Right lobe of liver (tissue), 6 donors: ENCODE measurements at places on chromosomes 11 and 22. TPM values are rescaled to one million over a fixed set of nuclear protein-coding genes. Genes with fewer than 3 reads are reported as not detected.

- no peak for DNase-seq
Measured at GRCh38 chr11:70324376-70325115, 54.1 kb downstream of the PPFIA1 start.

DNA sequence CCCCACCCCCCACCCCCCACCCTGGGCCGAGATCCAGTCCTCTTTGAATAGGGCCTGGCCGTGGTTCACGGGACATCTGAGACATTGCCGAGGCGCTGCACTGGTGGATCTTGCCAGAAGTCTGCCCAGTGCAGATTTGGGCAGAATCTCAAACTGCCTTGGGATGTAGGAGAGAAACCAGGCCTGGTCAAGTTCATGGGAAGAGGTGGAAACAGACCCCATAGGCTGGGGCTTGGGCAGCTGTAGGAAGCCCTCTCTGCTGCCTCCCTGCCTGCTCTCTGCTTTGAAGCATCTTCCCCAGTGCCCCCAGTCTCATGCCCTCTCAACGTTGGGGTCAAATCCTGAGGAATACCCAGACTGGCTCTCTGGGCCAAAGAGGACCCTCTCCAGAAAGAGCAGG lies 16.0 kb upstream of the PPP6R3 start:
- DNase-seq, result no peak

GRCh38 chr11:103486604-103487003 lies 377.4 kb downstream of the DYNC2H1 start:
- DNase-seq, result no peak

DNA sequence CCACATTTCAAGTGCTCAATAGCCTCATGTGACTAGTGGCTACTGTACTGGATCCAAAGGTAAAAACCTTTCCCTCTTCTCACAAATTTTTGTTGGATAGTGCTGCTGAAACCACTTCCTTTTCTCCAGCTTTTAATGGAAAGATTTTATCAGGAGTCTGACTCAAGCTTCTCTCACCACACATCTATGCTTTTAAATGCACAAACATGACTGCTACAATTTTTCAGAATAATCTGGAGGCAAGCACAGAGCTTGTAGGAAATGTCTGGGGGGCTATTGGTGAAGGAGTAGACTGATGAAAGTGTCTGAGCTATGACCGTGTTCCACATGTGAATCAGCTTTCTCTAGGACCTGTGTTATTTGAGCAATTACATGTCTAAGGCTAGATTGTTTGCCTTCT lies 101.1 kb upstream of the FAT3 start:
- DNase-seq, result no peak

DESI1 gene
- total RNA-seq, result 47.3 TPM

E2F8 gene
- 0.20 TPM for total RNA-seq

DNA sequence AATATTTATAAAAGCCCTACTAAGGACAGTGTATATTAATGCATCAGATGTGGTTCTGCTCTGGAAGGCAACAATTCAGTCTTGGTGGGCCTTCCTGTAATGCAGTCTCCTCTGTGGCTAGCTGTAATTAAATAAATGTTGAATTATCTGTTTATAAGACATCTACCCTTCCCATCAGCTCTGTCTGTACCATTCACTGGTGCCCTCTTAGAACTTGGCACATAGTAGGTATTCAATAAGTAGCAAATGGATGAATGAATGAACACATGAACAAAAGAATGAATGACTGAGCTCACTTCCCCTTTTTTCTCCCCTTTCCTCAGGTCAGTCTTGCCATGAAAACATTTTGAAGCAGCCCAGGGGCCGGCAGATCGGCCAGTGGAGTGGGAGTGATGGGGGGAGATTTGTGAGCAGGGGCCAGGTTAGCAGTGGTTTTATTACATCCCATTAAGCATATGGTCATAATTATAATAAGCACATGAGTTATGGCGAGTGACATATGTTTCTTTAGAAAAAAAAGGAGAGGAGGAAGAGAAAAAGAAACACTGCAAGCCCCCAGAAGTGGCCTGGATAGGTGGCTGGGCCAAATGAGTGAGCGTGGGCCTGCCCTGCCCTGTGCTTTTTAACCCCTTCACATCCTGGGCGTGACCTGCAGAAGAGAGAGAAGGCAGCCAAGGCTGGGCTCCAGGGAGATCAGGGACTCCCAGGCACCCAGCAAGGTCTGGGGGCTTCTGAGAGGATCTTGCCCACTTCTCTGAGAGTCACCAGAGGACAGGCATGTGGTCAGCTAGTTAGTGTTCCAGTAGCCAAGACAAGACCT lies 48.6 kb upstream of the CD82 start:
- no peak for DNase-seq

GRCh38 chr11:92667486-92668152 lies 301.8 kb upstream of the MTNR1B start:
- DNase-seq, result no peak

GRCh38 chr11:131889760-131890581 lies 519.6 kb downstream of the NTM start:
- no peak for DNase-seq

EEF1G gene
- total RNA-seq, result 442 TPM

DNA sequence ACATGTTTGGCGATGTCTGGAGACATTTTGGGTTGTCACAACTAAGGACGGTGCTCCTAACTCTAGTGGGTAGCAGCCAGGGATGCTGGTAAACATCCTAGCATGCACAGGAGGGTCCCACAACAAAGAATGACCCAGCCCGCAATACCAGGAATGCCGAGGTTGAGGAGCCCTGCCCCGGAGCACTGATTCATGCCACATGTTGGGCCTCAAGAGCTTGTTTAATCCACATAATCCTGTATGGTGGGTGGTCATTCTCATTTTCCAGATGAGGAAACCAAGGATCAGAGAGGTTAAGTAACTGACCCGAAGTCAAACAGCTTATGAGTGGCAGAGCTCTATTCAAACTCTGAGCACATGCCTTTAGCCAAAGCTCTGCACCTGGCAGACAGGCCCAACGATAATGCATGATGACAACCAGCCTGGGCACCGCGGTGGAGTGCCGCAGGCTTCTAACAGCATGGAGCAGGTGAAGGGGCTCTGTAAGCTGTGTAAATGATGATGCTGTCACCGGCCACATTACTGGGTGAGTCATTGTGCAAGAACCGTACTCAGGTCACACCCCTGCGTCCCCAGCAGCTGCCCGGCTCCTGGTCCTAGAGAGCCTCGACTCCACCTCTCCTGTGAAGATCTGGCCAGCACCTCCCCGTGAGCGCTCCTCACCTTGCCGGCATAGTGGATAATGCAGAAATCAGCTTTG lies 58.6 kb downstream of the APOL1 start:
- no peak for DNase-seq

TREH gene
- 2.1 TPM for total RNA-seq

DNA sequence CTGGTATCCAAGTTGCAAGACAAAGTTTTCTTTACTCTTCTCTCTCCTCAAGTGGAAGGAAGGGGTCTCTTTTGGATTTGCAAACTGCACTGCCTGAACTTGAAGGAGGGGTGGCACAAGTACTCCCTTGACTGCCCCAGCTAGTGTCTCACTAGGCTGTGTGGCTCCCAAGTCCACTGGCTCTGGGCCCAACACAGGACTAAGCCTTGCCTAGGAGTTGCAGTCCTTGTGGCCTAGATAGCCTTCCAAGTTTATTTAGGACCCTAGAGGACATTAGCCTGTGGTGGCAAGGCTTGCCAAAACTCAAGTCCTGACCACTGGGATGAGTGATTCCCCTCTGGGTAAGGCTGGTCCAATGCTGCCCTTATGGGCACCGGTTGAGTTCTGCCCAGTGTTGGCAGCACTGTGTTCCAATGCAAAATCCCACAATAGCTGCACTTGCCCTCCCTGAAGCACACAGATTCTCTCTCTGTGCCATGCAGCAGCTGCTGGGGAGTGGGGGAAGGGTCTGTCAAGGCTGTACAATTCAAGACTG lies 10.2 kb upstream of the WEE1 start:
- no peak for DNase-seq

- DNase-seq, result no peak
Measured at GRCh38 chr11:41872870-41873269, 413.4 kb upstream of the LRRC4C start.

CATSPERZ gene
- total RNA-seq, result not detected

- DNase-seq, result no peak
Measured at GRCh38 chr11:28231475-28231874, 123.3 kb downstream of the METTL15 start.

- no peak for DNase-seq
Measured at GRCh38 chr11:109019342-109019936, 354.6 kb downstream of the DDX10 start.

DNA sequence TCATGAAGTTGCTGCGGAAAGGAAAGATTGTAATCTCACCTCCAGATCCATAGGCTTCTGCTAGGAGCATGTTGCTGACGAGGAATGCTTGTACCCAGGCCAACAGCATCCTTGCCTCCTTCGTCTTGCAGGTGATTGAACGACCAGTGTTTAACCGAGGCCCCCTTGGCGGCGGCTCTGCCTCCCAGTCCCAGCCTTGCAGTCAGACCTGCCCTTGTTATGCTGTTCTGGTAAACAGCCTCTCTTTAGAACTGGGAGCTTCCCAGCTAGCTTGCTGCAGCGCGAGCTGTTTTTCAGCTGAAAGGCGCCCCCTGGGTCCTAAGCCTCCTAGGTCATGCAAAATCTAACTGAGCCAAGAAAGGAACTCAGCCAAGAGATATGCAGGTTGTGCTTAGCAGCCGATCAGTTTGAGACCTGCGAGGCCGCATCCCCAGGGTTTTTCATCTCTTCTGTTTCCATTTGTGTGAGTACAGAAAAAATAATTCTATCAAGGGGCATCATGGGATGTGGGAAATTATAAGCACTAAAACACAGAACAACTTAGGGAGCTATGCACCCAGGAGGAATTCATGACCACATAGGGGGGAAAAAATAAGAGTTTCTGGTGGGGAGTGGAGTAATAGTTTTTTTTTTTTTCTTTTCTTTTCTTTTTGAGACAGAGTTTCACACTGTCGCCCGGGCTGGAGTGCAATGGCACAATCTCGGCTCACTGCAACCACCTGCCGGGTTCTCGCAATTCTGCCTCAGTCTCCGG lies at the start of gene PIK3IP1:
Gene PIK3IP1 (minus strand): TSS at position 253 of the 754 bp plus-strand sequence. CDS start 144 bp downstream, at position 109.
- peak; percentile 92 for DNase-seq

- no peak for DNase-seq
Measured at GRCh38 chr11:32316858-32317642, 118.3 kb downstream of the WT1 start.

GRCh38 chr11:18369398-18369797 lies 25.0 kb upstream of the LDHA start:
- DNase-seq, result no peak

DNA sequence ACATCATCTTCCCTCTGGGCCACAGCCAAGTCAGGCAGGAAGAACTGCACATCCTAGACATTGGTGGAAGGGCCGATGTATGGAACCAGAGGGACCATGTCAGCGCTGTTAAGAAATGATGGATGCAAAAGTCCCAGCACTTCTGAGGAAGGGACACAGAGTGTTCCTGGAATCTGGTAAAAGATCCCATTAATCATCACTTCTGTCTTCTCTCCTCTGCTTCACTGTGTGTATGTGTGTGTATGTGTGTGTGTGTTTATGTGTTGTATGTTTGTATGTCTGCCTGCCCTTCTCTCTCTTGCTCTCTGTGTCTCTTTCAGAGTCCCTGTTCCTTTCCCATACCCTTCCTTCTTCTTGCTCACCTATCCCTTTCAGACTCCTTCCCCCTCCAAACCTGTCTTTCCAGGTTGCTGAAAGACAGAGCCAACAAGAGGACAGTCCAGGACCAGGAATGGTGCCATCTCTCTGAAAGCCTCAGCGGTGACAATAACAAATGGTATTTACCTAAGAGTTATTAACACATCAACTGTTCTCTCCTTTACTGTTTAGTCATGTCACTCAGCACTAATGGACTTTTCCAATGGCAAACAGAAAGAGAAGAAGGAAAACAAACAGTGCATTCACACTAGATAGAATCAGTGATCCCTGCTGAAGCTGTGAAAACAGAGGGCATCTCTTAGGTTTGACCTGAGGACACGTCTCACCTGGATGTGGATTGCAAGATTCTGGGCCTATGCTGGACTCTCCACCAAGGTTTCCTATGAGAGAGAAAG lies 47.1 kb downstream of the EHF start:
- DNase-seq, result no peak

OR2AT4 gene
- total RNA-seq, result not detected

FGF19 gene
- not detected for total RNA-seq

OR52E8 gene
- total RNA-seq, result not detected

NDUFS8 gene
- 159 TPM for total RNA-seq

GRCh38 chr11:3380706-3381545 lies 2.0 kb upstream of the ZNF195 start:
- no peak for DNase-seq

GRCh38 chr22:32720924-32721323 lies 80.6 kb upstream of the TIMP3 start:
- no peak for DNase-seq

DNA sequence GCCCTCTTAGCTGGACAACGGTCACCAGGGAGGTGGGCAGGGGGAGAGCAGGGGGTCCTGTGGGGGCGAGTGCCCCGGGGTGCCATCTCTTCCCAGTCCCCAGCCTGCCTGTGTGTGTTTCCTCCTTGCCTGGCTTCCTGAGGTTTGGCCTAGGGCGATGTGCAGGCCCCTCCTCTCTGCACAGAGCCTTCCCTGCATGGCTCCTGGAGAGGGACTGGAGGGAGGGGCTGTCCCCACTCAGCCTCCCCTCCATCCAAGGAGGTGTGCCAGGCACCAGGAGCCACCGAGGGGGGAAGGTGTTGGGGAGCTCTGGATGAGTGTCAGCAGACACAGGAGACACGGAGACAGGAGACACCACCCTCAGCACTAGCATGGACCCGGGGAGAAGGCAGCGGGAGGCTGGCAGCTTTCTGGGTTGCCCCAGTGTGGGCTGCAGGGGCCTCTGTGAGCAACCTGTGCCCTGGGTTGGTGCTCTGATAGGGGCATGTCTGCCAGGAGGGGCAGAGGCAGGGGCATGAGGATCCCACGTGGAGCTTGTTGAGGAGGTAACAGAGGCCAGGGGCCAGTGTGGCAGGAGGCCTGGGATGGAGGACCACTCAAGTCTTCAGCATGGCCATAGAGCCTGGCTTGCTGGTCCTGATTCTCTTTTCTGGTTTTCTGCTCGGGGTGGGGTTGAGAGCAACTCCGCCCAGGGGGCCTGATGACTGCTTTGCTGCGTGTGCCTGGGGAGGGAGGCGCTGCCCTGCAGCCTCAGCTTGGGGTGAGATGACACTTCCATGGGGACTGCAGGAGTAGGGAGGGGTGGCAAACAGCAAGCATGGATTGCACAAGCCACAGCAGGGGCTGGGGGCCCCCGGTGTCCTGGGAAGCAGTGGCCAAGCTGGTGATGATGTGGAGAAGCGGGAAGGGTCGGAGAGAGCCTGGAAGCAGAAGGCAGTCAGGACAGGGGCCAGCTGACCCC lies 78.8 kb downstream of the ST3GAL4 start:
- no peak for DNase-seq

DNA sequence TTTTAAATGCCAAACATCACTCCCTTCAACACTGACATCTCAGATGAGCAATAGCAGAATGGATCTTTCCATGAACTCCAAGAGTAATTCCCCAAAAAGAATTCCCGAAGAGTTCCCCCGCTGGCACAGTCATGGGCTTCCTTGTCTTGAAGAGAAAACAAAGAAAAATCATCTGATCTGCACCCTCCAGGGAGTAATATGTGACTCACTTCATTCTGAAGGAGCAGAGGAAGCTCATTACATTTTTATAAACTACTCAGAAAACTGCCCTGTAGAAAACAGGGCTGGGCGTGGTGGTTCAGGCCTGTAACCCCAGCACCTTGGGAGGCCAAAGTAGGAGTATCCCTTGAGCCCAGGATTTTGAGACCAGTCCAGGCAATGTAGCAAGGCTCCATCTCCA lies 35.7 kb downstream of the CELSR1 start:
- no peak for DNase-seq
